ENCODE measurements at places on chromosomes 7 and 10.

DNA sequence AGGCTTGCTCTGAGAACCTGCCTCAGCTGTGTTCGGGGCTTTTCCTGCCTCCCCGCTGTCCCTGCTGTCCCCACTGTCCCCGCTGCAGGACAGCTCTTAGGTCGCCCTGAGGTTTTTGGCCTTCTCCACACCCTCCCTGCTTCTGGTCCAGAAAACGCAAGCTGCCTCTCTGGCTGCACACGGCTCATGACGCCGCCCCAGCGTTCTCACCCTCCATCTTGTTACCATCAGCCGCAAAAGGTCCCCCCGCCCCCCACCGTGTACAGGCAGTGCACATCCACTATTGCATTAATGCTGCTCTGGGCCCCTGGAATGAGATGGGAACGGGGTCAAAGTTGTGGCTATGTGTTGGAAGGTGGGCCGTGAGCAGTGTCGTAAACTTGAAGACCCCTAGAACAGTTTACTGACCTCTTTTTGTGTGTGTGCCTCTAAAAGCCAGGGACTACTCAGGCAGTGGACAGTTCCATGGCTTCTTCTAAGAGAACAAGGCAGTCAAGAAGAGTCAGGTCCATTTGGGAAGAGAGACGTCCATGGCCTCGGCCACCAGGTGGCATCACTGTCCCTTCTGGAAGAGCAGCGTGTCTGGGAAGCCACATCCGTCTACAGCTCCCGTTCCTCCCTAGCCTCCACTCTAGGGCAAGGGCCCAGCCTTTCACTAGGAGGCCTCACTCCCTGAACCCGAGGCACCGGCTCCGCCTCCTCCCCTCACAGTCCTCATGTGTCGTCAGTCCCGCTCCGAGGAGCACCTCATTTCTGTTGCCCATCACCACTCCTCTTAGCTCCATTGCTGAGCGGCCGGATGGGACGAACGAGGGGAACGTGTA lies 38.5 kb upstream of the MKRN1 start:
- DNase-seq = peak; percentile 90

DNA sequence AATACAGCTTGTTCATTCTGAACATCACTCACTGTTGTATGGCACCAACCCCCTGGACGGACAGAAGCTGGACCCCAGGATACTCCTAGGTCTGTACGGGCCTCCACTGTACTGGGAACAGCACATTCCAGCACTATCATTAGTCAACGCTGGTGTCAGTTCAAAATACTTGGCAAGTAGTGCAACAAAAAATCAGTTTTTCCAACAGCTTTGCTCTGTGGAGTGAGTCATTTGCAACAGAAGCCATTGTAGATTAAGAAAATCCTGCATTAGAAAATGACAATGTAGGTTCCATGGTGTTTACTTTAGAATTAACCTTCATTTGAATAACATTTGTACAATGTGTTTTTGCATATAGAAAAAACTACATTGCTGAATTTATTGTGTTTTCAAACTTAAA lies 266.6 kb downstream of the HDAC9 start:
- peak; percentile 74 for DNase-seq

- no peak for DNase-seq
These were observed 209.9 kb upstream of the TBX20 start for GRCh38 chr7:35463751-35464150.

- DNase-seq = peak; percentile 66
These were observed 17.8 kb upstream of the HKDC1 start for GRCh38 chr10:69202332-69202731.

- DNase-seq = no peak
These were observed 283.4 kb upstream of the AOAH start for GRCh38 chr7:37007691-37008090.

GRCh38 chr10:108901781-108902618 lies 1021.3 kb downstream of the XPNPEP1 start:
- DNase-seq = no peak

DNA sequence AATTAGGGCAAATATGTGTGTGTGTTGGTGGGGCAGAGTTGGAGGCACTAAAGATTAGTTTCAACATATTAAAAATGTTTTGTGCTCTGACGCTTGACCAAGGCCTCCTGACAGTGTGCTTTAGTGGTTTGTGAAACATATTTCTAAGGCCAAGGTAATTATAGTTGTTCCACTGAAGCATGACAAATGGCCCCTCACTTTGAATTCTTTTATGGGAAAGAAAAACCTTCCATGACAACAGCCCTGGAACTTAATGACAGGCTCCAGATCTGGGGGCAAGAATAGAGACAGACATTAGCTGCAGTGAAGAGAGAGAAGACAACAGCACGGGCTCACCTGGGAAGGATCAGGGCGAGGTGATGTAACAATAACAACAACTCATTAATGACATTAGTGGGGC lies 155.8 kb downstream of the CHN2 start:
- no peak for DNase-seq

- no peak for DNase-seq
These were observed 101.3 kb downstream of the ARID5B start for GRCh38 chr10:62002753-62003152.

GRCh38 chr7:50272808-50273207 lies 31.7 kb upstream of the IKZF1 start:
- DNase-seq = no peak

GRCh38 chr7:95396136-95397032 lies at the start of gene PON3:
PON3 (minus strand) TSS chr7:95396375; CDS start chr7:95396350, 25 bp downstream.
- DNase-seq = no peak

- DNase-seq = no peak
These were observed 197.5 kb downstream of the GPAM start for GRCh38 chr10:111986079-111986478.
